ENCODE measurements at places on chromosomes 5 and 9.

DNA sequence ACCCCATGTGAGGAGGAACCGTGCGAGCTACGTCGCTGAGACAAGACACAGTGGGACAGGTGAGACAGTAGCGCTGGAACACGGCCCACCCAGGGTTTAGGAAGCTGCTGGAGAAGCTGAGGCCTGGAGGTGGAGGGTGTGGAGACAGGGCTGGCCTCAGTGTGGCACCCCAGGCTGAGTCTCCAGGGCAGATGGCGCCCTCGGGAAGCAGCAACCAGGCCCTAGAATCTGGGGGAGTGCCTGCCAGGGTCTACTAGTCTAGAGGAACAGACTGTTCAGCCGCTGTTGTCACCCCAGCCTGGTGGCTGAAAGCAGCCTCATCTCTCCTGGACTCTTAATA, 4.6 kb upstream of the TERT start:
- no peak for DNase-seq

GRCh38 chr5:73452215-73452614, 3.6 kb upstream of the FOXD1 start:
- DNase-seq, result no peak

DNA sequence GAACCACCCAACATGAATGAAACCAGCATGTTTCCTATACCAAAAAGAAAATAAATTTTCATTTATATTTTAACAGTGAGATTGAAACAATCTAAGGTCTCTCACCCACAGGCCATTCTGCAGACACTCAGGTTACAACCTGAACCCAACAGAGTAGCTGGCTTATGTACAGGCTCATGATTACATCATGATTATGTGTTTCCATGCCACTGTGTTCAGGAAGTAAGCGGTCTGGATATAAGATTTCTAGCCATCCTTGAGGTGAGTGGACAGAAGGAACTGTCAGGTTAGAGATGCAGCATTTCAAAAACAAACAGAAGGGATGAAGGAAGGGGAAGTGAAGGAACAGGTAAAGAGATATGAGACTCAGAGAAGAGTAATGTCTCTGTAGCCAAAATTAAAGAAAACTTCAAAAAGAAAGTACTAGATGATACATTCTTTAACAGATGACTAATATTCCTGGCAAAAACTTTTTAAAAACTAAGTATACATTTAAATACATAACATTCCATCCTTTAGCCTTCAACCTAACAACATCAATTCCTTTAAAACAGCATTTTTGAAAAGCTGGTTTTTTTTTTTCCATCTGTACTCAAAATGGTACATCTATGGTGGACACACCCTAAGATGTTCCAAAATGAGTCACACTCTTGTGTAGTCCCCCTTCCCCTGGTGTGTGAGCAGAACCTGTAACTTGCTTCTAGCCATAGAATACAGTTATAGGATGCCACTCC, 119.8 kb downstream of the LPAR1 start:
- DNase-seq, result peak; percentile 86

DNA sequence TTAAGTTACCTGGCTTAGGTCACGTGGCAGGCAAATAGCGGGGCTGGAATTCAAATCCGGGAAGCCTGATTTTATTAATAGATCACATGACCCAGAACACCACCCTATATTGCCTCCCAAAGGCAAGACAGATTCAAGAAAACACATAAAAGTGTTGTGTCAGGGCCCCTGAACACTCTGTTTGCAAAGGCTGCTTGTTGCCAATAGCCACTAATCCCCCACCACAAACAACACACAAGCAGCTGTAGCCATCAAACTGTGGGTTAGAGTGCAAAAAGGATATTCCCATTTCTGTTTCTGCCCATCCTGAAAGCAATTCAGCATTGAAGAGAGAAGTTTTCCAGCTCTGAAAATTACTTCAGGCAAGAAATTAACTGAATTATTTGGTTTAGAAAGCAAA, 358.9 kb upstream of the RFX3 start:
- no peak for DNase-seq

GRCh38 chr9:127066060-127066850, 56.2 kb downstream of the ANGPTL2 start:
- peak; percentile 76 for DNase-seq

GRCh38 chr9:92644278-92644677, 25.7 kb downstream of the IPPK start:
- DNase-seq, result no peak

DNA sequence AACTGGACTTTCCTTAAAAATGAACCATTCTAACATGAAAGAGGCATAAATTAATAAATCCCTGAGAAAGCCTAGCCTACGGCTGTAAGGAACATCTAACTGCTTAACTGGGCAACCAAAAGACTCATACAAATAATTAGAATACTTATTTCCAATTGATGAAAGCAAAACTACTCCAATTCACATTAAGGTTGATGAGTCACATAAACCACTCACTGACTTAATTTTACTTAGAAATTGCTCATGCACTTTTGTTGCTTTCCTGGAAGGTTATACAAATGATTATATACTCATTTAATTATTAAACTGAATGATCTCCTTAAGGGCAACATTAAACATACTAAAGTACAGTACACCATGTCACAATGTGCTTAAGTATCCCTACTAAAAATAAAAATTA, 101.9 kb downstream of the NFIB start:
- peak; percentile 50 for DNase-seq

- DNase-seq, result peak; percentile 2
Observed at GRCh38 chr9:74500584-74500924, 3.4 kb downstream of the RORB start.

GRCh38 chr5:53265043-53265442, 155.5 kb upstream of the MOCS2 start:
- DNase-seq, result no peak

DNA sequence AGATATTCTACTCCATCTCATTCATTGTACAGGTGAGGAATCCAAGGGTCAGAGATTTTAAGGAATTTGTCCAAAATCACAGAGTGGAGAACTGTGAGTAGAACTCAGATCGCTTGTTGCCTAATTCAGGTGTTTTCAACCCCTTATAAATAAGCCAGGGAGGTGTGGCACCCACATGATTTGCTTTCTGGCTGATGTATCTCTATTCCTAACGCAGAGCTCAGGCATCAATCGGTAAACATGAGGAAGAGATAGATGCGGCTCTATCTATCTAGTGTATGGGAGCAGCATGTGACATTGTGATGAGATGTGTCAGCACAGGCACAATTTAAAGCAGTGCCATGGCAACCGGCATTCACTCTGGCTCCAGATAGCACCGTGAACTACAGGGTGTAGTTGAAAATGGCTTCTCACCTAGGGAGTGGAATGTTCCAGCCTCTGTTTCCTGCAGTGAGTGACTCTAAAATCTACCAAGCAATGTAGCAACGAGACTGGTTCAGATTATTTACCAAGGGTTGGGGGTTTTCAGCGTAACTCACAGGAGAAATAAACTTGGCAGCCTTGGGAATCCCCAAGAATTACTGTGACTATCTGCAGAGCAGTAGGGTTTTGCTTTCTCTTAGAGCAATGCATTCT, 53.4 kb upstream of the SUB1 start:
- DNase-seq, result peak; percentile 79

GRCh38 chr9:12963537-12963936, 188.7 kb downstream of the LURAP1L start:
- no peak for DNase-seq

DNA sequence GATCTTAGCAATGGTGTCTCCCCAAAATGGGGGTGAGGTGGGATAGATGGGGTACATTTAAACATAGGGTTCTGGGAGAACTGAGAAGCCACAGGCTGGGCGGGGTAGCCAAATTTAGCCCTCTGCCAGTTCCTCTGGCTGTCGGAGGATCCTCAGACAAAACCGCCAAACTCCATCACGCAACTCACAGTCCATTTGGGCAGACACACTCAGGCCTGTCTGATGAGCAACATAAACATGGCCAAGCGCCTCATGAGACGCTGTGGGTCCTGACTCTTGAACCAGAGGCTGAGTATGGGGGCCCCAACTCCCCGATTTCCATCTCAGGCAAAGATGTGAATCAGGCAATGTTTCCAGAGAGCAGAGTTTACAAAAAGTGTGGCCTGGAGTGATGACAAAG, 162.3 kb downstream of the FGF18 start:
- DNase-seq, result no peak

GRCh38 chr9:96856363-96857286, 2.3 kb upstream of the ZNF782 start:
- peak; percentile 85 for DNase-seq

DNA sequence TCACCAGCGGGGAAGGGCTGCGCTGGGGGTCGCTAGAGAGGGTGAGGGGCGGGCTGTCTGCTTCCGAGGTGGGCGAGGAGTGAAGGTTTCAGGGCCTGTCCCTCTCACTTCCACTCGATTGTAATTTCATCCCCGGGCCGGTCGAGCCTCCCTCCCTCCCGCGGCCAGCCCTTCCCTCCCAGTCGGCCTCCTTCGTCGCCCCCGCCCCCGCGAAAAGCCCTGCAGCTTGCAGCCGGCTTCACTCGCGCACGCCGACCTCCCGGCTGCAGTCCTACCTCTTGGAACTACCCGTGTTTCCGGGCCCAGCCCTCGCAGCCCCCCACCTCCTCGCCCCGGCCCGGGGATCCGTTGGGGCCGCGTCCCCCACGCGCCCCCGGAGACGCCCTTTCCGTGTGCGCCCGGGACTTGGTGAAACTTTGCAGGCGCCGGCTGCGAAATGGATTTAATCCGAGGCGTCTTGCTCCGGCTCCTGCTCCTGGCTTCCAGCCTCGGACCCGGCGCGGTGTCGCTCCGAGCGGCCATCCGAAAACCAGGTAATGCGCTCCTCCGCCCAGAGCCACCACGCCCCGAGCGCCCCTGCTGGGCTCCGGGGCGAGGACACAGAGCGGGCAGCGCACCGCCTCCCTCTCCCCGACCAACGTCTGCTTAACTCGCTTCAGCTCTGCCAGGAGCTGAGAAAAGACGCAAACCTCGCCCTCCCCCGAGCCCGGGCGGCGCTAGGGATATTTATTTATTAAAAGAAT, at the start of gene EGFLAM:
Gene EGFLAM (plus strand): TSS at position 241 of the 743 bp plus-strand sequence. CDS start 196 bp downstream, at position 437.
- DNase-seq, result no peak

- no peak for DNase-seq
Observed at GRCh38 chr5:141855265-141856036, 22.8 kb downstream of the PCDH1 start.

- peak; percentile 77 for DNase-seq
Observed at GRCh38 chr9:3497401-3497800, 28.4 kb downstream of the RFX3 start.

DNA sequence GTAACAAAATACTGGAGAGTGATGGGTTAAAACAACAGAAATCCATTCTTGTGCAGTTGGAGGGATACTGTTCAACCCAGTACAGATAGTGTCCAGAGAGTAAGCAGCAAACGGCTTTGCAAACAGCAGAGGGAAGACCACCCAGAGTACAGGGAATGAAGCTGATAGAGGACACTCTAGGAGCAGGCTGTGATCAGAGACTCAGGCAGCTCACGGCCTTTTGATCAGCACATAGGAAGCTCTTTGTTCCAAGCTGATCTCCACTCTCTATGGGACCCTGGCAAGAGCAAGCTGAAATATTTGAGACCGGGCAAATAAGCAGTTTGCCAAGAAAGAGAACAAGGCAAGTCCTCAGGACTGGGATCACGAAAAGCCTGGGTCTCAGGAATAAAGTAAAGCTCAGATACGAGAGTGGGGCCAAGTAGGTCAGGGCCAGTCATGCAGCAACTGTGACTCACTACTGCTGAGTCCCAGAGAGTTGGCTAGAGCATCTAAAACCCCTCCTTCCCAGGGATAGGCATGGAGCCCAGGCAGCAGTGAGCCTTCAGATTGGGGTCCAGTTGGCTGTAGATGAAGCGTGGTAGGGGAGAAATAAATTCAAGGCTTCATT, 52.4 kb downstream of the MELK start:
- peak; percentile 79 for DNase-seq

DNA sequence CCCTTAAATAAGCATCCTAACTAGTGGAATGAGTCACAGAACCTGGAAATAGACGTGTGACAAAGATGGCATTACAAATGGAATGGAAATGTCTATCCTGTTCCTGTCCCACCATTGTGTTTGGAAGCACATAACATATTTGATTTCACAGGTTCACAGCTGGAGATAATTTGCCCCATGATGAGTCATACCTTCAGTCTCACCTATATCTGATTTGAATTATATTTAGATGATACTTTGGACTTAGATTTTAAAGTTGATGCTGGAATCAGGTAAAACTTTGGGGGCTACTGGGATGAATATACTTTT, 92.5 kb downstream of the CEMIP2 start:
- no peak for DNase-seq

DNA sequence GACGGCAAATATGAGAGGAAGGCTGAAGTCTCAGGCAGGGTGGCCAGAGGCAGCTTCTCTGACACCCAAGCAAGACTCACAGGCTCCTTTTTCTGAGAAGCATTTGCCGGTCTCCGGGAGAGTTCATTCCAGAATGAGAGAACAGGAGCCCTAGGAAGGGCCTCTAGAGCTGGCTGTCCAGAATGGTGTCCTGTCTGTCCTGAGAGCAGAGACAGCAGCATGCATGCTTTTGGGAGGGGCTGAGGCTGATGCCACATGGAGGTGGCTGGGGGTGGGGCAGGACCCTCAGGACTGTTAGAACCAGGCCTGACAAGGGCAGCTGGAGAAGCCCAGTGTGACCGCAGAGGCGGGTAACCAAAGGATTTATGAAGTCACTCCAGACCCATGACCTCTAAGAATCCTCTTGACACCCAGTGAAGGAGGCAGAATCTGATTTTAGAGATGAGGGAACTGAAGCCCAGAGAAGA, 60.0 kb downstream of the SHB start:
- DNase-seq, result no peak

- peak; percentile 82 for DNase-seq
Observed at GRCh38 chr5:127757576-127757975, 54.4 kb downstream of the CCDC192 start.

- peak; percentile 55 for DNase-seq
Observed at GRCh38 chr5:91382530-91383026, 539 bp downstream of the ARRDC3 start.

GRCh38 chr9:22157276-22157675, 148.2 kb upstream of the CDKN2B start:
- peak; percentile 57 for DNase-seq

- no peak for DNase-seq
Observed at GRCh38 chr5:112239996-112240395, 179.1 kb downstream of the EPB41L4A start.

DNA sequence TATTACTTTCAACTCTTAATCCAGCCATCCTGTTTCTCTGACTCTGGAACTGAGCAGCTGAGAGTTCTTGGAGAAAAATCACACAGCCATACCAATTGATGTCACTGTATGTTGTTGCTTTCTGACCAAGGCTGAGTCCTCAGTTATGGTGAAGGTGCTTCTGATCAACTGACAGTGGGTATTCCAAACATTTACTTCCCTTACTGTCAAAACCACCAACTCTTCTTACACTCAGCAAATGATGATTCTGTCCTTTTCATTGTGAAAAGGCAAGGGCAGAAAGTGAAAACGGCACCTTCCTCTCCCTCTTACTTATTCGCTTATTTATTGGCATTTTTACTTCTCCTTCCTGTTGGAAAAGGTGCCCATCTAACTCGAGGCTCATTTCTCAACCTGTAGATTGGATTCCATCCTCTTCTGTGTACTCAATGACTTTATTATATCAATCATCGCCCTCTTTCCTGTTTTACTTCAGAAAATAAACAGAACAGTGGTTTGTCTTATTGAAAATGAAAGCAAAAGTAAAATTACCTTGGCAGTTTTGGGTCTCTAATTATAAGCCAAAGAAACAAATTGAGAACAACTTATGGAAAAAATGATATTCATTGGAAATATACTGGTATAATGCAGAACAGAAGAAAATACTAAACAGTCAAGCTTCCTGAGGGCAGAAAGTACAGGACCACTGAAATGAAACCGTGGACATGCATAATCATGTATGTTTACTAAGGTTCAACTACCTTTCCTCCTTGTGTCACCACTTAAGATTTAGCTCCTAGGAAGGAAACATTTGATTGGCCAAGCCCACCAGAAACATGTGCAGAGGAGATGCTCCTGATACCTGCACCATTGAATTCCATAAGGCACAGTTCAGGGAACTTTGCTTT, 104.5 kb upstream of the CHD1 start:
- peak; percentile 21 for DNase-seq

GRCh38 chr9:21265421-21266189, 25.8 kb upstream of the IFNA14 start:
- no peak for DNase-seq
